ENCODE measurements at places on chromosomes 11 and 22.

GRCh38 chr11:66220566-66220935 is 47.9 kb upstream of the RAB1B start:
- DNase-seq, result no peak

DNA sequence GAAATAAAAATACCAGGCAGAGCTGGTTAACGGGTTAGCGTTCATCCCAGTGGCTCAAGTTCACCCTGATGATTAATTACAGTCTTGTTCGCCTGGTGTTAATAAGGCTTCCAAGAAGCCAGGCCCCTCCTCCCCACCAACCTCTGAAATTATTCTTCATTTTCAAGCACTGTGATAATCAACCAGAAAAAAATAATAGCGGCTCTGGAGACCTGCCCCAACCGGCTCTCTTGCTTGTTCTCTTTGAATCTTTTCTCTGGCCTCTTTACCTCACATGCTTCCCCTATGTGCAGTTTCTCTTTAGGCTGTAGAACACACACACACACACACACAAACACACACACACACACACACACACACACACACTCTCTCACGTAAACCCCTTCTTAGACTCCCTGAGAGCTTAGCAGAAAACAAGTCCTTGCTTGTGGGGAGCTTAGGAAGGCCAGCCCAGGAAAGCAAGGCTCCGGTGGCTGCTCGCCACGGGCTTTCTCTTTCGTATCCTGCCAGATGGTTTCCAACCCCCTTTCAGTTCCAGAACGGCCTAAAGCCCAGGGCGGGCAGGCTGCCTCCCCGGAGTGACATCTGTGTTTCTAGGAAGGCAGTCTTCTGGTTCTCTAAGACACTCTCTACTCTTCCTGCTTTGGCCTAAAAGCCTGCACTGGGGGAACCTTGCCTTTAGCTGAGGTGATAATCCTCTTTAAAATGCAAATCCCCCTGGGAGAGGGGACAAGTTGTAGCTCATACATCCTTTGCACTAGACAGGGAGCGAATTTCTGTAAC is 106.4 kb upstream of the SESN3 start:
- peak; percentile 77 for DNase-seq

GRCh38 chr11:35088226-35088625 is 50.7 kb upstream of the CD44 start:
- DNase-seq, result no peak

DNA sequence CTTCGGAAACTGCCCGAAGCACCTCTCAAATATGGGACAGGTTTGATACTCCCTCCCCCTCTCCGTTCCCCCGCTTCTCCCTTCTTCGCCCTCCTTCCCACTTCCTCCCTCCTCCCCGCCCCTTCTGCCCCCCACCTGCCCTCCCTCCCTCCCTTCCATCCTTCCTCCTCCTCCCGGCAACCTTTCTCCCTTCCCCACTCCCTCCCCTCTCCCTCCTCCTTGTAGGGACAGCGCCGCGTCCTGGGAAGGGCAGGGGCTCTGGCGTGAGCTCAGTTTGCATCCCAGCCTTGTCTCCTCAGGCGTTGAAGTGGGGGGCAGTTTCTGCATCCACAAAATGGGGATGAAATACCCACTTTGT is 6.1 kb upstream of the NFAM1 start:
- no peak for DNase-seq

DNA sequence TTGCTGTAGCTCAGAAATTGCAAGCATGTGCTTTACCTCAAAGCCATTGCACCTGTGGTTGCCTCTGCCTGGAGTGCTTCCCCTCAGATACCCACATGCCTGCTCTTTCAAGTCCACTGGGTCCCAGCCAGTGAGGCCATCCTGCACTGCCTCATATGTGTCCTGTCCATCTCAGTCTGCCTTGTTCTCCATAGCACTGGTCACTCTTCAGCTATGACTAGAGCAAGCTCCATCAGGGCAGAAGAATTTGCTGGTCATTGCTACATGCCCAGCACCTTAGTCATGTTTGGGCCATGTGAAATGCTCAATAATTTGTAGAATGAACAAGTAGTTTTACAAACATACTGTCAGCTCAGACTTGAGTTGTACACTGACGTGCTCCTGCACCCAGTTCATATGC is 64.4 kb upstream of the HORMAD2 start:
- no peak for DNase-seq

DNA sequence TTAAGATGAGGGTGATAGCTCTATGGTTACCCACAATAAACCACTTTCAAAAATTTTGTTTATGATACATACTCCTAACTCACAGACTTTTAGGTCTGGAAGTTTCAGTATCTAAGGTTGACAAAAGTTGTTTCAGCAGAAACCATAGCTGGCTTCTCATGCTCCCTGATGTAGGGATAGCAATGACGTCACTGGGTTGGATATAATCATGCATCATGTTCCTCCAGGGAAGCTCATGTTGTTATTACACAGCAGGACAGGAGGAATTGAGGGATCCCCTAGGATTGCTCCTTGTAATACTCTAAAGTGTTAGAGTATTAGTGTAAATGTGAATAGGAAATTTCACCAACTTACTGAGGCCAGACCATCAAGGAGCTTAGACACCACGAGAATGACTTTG is 23.6 kb downstream of the APOL3 start:
- no peak for DNase-seq

- no peak for DNase-seq
Observed at GRCh38 chr11:86575208-86575855, 97.1 kb downstream of the ME3 start.

DNA sequence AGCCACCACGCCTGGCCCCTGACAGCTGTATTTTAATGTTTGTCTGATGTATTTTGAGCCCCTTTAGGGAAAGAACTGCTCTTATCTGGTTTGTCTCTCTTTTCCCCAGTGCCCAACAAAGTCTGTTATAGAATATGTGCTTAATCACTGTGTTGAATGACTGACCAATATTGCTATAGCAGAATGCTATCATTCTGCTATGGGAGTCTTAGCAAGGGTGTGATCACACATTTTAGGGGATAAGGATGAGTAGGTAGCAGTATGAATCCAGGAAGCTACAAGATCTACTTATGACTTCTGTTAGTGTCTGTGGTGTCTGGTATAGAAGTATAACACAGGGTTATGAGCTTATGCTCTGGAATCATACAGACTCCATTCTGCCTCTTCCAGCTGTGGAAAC is 117.5 kb upstream of the RRM1 start:
- no peak for DNase-seq

DNA sequence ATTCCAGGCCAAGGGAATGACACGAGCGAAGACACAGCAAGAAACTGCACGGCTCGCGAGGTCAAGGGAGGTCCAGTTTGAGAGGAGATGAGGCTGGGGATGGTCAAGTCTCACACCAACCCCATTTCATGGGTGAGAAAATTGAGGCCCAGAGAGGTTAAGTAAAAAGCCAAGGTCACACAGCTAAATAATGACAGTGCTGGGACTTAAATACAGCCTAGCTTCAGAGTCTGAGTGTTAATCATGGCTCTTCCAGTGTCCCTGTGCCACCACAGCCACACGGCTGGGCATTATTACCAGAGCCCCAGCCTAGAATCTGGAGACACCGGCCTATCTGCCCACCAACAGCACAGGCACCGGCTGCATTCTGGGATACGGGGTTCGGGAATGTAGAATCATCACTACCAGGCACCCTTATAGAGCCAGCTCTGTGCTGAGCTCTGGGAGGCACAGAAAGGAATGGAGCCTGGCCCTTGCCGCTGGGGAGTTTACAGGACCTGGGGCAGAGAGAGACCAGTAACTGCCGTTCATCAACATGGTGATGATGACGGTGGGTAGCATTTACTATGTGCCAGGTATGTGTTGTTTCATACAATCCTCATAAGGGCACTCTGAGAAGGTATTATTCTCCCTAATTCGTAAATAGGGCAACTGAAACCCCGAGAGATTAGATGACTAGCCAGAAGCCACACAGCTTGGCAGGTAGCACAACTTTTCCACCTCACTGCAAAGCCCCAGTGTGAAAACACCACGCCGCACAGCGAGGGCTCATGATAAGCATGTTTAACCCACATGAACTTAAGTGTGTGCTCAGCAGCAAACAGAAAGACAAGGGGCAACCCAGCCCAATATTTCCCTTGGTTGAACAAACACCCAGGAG is 51.8 kb downstream of the CD6 start:
- DNase-seq, result no peak

DNA sequence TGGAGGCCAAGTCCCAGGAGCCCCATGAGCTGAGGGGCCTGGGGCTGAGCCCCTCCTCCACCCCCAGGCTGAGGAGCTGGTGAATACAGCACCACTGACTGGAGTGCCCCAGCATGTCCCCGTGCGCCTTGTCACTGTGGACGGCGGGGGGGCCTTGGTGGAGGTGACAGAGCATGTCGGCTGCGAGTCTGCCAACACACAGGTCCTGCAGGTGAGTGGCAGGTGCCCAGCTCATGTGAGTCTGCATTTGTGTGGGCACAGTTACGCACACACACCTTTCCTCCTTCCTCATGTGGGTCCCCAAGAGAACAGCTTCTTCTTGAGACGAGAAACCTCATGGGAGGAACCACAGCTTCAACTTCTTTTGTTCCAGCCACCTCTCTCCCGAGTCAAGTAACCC is 7.7 kb downstream of the TMEM132A start:
- no peak for DNase-seq

GRCh38 chr11:74226907-74227306 is 55.8 kb downstream of the PPME1 start:
- no peak for DNase-seq

Data from NCI-H1105 (cell line).